ENCODE measurements at places on chromosomes 11 and 22.

DNA sequence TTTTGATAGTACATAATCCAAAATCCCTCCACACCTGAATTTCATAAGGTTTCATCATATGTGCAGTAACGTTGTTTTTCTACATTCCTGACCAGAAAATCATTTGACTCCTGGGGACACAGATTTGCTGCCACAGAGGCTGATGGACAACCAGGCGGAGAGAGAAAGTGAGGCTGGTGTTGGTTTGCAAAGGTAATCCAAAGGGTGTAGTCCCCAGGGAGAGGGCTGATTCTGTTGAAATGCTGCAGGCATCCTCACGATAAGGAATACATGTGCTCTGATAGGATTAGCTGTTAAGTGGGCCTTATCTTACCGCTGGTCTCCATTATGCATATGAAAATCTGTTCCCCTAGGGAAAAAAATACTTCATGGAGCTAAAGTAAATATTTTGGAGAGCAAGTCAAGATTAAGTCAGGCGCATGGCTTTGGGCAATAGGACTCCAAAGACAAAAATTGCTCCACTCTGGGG is 8.1 kb downstream of the APOL6 start:
- DNase-seq: no peak

GRCh38 chr11:26947904-26948639 is 45.8 kb upstream of the FIBIN start:
- DNase-seq: no peak

GRCh38 chr11:62588966-62589637 is 2.2 kb downstream of the TUT1 start:
- no peak for DNase-seq

GRCh38 chr11:70873736-70874412 is 378.5 kb downstream of the SHANK2 start:
- no peak for DNase-seq

GRCh38 chr22:49107961-49108530 is 719.6 kb downstream of the BRD1 start:
- no peak for DNase-seq

GRCh38 chr11:35250621-35251020 is 111.7 kb downstream of the CD44 start:
- DNase-seq: no peak

DNA sequence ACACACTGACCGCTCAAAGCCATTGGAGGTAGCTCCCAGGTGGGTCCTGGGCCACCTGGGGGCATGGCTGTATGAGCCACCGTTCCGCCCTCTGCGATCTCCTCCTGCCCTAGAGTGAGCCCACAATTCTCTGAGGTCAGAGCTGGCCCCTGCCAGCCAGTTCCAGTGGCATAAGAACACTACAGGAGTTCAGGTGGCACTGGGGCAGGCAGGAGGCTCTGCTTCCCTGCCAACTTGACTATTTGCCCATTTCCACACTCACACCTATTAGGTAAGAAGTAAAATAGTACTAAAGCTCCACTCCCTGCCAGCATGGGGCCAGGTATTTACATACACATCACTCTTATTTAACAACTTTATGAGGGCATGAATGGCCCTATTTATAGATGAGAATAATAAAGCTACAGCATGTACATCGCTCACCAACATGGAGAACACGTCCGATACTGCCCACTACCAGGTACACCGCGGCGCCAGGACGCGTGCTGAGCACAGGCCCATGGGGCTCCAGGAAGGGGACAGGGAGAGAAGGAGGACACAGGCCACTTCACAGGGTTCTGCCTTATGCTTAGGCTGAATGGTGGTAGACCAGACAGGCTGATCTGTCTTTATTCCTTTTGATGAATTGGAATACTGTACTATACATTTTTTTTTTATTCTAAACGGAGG is 26.2 kb downstream of the PISD start:
- no peak for DNase-seq

GRCh38 chr11:58693026-58693425 is 38.7 kb downstream of the GLYAT start:
- DNase-seq: no peak

DNA sequence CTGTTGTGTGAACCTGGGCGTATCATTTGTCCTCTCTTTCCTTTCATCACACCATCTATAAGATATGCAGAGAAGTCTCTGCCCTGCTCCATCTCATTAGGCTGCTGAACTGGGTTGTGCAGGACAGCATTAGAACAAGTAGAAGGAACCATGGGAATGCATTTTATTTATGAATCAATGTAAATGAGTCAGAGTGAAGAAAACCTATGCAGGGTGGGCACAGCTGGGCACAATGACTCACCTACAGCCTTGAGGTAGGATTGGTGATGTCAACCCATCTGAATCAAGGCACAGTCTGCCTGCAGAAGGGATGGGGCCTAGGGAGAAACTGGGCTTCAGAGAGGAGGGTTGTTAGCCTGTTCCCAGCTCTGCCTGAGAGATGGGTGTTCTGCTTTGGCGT is 123.4 kb downstream of the CSNK2A3 start:
- DNase-seq: no peak

DNA sequence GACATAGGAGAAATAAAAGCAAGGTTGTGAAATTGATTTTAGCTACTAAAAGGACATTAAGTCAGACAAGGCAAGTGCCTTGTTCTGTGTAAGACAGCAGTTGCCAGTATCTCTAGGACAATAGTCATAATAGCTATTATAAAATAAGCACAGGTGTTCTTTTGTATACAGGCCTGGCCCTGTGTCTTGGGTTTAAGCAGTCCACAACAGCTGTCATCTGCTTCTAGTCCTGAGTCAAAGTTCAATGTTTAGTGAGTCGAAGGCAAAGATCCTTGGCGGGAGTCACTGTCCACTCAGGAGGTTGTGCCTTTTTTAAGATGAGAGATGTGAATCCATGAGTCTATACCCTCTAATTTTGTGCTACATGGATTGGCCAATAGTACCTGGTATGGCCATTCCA is 79.5 kb downstream of the SC5D start:
- DNase-seq: no peak

GRCh38 chr11:74319139-74319816 is 7.8 kb upstream of the P4HA3 start:
- no peak for DNase-seq

DNA sequence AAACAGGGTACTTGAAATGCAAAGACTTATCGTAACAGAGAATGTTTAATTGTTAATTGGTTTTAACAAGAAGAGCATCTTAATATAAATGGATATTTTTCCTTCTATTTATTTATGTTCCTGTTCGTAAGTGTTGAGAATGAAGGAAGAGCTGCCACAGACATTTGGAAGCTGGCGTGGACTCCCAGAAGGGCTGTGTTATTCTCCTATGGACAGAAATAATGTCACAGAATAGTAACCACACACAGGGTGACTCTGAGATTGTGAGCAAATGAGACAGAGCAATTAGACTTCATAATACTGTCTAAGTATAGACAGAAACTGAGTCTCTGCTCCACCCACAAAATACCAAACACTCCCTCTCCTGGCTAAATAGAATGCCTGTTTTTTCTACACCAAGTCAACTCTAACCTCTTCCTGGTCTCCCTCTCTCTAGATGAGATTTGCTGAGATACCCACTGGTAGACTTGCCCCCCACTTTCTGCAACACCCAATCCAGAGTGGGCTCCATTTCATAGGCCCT is 6.1 kb downstream of the APOL3 start:
- DNase-seq: no peak

DNA sequence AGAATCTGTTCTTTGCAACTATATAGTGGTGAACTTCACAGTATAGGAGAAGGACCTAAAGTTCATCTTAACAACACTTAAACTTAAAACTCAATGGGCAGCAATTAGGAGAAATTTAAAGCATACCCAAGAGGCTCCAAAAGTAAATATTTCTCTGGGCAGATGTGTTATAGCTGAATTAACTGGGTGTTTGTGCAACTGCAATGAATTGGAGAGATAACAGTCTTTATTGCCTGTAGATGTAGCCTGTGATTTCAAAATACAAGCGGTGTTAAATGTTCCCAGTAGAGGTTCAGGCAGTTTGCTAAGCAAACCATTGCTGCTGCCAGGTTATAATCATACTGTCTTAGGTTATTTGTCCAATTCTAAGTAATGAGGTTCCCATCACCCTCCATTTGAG is 294.1 kb upstream of the MTNR1B start:
- no peak for DNase-seq

GRCh38 chr11:44949160-44950030 is 1.3 kb downstream of the TP53I11 start:
- DNase-seq: peak; percentile 41

DNA sequence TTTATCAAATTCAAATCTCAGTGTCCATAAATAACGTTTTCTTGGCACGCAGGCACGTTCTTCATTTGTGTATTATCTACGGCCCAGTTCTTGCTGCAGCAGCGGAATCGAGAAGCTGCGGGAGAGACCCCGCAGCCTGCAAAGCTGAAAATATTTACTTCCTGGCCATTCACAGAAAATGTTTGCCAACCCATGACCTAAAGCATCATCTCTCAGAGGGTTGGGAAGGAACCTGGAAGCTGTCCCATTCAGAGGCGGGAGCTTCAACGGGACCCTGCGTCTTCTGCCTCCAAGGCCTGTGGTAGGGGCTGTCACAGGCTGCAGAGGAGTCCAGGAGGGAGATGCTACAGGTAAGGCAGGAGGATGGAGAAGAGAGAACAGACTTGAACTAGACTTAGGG is 319.2 kb downstream of the MN1 start:
- DNase-seq: no peak

GRCh38 chr22:23826510-23827350 is 12.1 kb downstream of the DERL3 start:
- DNase-seq: no peak

GRCh38 chr22:47548953-47549740 is 786.7 kb downstream of the TBC1D22A start:
- DNase-seq: no peak

GRCh38 chr22:16917144-16918003 is 90.6 kb downstream of the GAB4 start:
- DNase-seq: peak; percentile 32

DNA sequence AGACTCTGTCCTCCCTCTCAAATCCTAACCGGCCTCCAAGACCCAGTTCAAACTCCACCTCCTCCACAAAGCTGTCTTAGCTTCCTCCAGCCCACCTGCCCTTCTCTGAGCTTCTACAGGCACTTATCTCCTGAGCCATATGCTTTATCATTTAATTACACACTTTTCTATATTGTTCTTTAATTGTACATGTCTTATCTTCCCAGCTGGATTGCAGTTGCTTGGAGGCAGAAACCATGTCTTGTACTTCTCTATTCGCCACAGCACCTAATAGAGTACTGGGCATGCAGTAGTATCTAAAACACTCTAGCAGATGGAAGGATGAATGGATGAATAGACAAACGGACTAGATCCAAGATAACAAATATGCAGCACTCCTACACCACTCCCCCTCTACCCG is 11.3 kb downstream of the TRIM29 start:
- no peak for DNase-seq

GRCh38 chr11:110614031-110614430 is 98.2 kb downstream of the ARHGAP20 start:
- no peak for DNase-seq

DNA sequence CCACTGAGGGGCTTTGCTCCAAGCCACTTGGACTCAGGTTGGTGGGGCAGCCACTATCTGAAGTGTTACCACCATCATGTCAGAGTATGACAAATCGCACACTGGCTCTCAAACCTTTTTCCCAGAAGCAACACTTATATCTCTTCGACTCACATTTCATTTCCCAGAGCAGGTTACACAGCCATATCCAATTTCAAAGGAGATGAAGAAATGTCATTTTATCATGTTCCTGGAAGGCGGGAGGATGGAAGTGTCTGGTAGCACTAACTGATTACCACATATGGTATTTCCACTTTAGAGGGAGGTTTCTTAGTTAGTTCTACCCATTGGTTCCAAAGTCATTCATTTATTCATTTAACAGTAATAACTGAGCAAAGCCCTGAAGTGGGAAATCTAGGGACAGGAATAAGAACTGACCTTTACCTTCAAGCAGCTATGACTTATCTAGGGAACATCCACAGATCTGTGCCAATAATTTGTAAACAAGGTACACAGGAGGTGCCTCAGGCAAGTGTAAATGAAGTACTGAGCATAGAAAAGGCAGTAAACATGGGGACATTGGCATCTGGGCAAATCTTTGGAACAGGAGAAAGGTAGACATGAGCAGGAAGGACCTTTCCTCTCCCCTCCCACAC is 54.9 kb upstream of the LRRC55 start:
- no peak for DNase-seq

DNA sequence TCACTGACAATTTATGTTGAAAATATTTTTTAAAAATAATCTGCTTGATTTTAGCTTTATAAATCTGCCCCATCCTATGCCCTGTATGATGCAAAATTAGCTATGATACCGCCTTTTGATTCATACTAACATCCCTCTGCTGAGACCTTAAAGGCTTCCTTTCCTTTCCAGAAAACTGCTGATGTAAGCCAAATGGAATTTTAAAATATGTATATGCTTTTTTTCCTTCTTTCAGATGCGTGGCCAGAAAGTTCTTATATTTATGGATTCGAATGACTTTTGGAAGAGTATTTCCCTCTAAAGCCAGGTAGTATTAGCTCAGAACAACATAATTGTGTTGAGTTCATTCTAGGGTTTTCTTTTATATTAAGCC is 34.5 kb downstream of the SFI1 start:
- no peak for DNase-seq

GRCh38 chr22:45828841-45829240 is 148.1 kb downstream of the WNT7B start:
- no peak for DNase-seq

DNA sequence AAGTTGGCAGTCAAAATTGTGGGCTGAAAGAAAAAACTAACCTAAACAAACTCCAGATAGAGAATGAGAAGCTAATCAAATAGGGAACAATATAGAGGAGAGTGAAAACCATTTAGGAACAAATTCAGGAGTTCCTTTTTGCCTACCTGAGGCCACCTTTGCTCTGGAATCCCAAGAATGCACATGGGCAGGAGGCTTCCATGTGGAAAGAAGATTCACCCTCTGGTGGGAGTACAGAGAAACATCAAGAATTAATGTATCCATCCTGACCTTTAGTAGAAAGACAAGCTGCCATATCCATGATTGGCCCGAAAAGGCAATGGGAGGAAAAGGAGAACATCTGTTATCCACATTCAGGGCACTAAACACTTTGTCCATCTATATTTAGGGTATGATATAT is 35.0 kb upstream of the MRGPRX1 start:
- DNase-seq: no peak

DNA sequence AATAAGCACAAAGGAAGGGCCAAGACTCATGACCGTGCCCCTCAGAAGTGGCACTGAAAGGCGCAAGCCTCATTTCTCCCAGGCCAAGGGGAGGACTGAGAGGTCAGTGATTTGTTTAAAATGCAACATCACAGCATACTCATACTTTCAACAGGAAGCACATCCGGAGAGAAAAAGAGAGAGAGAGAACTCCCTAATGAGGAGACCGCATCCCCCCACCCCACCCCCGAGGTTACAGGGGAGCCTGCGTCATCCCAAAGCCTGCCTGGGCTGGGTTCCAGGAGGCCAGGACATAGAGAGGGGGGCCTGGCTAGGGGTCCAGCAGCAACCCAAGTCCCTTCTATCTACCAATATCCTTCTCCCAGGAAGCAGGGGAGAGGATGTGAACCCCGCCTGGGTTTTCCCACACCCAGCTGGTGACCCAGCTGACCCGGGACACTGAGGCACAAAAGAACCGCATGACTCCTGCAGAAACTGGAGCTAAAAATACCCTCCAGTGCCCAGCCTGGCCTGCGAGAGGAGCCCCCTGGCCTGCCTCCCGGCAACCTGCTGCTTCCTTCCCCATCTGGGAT is 3.8 kb downstream of the CSNK1E start:
- no peak for DNase-seq

- DNase-seq: no peak
These were observed 600.0 kb downstream of the BRD1 start for GRCh38 chr22:49227670-49228069.
